Stimulated activated naive CD4-positive, alpha-beta T cell treated with Interleukin-2 at 50 U/mL for 16 hours (primary cell): ENCODE measurements at places on chromosomes 7 and 10.

DNA sequence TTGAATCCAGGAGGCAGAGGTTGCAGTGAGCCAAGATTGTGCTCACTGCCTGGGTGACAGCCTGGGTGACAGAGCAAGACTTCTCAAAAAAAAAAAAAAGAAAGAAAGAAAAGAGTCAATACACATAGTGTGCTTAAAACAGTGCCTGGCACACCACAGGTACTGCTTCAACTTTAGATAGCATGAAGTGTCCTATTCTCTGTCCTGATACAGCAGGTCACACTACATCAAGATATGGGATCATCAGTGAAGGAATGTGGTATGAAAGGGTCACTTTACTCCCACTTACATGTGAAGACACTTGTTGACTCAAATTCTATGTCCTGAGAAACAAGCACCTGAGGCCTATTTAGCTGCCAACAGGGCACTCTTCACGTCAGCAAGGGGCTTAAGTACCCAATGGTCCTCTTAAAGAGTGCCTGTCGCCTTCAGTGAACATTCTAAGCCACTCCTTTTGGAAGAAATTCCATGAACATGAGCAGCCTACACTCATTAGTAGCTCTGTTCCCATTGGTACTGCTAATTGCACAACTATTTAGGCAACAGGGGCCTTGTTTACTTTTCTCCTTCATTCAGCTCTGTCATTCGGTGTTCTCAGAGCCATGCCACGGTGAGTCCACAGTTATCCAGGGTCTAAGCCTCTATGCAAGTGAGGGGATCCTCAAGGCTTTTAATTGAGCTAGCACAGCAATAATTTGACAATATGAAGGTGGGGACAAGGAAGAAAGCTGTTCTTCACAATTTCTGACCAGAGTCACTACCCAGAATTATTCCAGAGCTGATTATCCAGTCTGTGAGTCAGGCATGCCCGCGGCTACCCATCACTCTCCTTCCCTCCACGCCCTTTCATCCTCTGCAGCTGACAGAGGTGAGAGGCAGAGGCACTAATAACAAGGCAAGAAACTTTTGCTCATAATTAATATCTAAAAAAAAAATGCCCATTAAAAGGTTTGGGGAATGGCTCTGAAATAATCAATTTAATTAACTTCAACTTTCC lies 56.6 kb upstream of the PTN start:
- DNase-seq = no peak

DNA sequence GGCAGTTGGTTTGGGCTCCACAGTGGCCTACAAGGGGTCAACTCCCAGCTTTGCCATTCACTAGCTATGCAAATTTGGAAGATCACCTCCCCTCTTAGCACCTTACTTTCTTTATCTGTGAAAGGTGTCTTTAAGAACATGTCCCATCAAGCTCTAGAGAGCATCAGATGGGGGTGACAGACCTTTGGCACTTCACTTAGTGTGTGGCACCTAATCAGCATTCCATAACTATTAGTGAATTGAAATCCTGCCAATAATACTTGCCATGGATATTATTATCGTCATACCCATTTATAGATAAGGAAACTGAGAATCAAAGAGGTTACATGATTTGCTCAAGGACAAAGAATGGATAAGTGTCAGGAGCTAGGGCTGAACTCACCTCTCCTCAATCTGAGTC lies 51.9 kb downstream of the PLPP4 start:
- no peak for DNase-seq

GRCh38 chr10:343231-344220 lies 208.3 kb downstream of the ZMYND11 start:
- no peak for DNase-seq

GRCh38 chr10:50280049-50280841 lies 28.9 kb upstream of the ASAH2 start:
- no peak for DNase-seq

DNA sequence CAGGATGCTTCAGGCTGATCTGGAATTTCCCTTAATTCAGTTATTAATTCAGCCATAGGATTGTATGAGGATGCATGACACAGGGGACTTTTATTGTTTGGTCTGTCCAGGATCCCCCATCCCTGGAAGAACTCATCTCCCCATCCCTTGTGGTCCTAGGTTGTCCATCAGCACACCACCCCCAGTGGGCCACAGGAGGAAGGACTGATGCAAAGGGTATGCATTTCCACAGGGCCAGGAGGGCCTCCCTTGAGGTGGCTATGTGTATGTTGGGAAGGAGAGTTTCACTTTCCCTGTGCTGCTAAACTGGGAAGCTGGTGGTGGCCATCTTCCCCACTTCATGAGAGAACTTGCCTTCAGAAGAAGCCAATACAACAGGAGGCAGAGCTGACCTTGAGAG lies 44.6 kb upstream of the GRB10 start:
- DNase-seq = no peak

- no peak for DNase-seq
These were observed 1.3 kb upstream of the BMI1 start for GRCh38 chr10:22319547-22319979.

- peak; percentile 16 for DNase-seq
These were observed 106.1 kb downstream of the PRKCQ start for GRCh38 chr10:6473901-6474370.

DNA sequence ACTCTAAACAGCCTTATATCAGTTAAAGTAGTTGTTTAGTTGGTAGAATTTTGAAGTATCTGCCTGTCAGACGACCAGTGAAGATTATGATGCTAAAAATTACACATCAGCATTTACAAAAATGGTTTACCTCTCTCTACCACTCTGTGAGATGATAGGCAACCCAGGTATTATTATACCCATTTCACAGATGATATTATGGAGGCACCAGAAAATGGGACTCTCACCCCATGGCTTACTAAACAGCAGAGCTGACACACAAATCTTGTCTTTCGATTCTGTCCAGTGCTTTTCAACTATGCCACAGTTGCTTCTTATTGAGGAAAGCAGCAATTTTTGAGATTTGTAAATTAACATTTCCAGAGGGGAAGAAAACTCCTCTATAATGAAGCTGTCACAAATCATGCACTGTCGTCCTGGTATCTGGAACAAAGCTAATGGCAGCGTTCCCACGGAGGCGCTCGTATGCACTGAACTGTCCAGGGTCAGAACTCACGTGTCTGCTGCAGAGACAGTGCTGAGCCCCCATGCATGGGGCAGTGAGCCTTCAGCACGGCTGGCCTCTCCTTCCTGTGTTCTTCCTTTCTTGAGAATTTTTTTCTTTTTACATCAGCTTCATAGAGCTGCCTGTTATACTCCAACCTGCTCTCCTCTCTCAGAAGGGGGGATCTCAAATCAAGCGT lies 381.1 kb downstream of the SDK1 start:
- DNase-seq = no peak

DNA sequence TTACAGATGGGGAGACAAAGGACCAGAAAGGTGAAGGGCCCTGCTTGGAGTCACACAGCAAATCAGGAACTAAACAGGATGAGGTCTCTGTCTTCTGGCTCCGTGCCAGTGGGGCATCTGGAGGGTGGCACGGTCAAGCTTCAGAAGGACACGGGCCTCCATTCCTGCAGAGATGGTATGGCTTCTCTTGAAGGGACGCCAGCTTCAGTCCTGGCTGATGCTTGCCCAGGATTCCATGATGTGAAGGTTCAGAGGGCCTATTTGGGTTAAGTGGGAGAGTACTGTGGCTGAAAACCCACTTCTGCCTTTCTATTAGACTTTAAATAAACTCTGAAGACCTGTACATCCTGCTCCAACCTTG lies 6.1 kb downstream of the RAMP3 start:
- no peak for DNase-seq

- DNase-seq = no peak
These were observed 11.5 kb upstream of the NT5C2 start for GRCh38 chr10:103204353-103205255.

DNA sequence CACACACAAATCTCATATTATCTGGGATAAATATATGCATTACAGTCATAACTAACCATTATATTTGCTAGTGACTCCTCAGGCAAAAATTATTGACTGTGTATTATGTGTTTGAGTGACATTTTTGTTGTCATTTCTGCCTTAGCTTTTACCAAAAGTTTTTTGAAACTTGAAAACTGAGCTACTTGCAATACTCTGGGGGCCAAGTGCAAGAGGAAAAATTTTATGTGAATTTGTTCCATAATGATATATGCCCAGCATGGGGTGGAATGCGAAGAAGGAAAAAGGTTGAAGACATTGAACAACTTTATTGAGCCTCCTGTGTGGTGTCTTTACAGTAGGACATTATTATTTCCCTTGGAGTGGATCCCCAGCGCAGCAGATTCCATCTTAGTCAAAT lies 176.8 kb upstream of the FERD3L start:
- no peak for DNase-seq

DNA sequence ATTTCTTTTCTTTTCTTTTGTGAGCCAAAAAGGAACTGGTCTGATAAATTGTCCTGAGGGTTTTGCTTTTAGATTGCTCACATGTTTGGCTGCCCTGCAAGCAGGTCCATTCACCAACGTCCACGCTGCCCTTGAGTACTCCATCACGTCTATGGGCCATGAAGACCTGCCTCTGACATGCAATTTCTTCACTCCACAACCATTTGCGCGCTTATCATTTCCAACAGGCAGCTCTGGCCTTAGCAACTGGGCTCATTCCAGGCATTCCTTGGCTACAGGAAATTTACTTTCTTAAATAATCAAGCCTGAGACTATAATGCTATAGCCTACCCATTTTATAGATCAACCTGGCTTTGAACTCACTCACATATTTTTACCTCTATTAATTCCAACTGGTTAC lies 408.3 kb upstream of the C7orf33 start:
- DNase-seq = no peak

- DNase-seq = no peak
These were observed 573.5 kb downstream of the TNS3 start for GRCh38 chr7:47008461-47008860.

GRCh38 chr10:31603235-31604087 lies 284.4 kb downstream of the ZEB1 start:
- DNase-seq = peak; percentile 74

DNA sequence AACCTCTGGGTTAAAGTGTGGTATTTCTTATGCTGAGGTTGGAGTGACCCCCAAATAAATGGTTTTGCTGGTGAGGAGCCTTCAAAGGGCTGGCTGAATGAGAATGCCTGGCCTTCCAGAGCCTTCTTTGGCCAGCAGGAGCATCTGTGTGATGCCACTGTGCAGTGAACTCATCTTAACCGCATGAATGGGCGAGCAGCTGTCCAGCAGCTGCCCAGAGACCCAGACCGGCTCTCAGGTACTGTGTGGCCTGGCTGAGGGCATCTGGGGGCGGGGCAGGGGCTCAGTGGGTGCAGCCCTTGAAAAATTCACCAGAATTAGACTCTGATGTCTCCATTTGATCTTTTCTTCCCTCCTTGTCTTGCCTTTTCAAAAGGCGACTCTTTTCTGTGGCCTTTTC lies 59.0 kb downstream of the SYPL1 start:
- DNase-seq = no peak

DNA sequence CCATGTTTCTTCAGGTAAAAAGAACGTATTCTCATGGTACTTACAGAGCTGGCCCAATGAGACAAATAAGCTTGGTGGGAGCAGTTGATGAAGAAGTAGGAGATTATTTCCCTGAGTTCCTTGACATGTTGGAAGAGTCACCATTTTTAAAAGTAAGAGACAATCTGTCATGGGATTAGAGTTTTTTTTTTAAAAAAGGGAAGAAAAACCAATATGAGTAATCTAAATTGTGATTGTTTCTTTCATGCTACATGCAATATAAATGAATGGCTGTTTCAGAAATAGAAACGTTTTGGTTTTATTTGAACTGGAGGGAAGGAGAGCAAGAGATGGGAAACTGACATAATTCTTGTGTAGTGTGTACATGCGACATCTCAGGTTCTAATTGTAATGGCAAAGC lies 32.8 kb downstream of the TMEM60 start:
- no peak for DNase-seq

DNA sequence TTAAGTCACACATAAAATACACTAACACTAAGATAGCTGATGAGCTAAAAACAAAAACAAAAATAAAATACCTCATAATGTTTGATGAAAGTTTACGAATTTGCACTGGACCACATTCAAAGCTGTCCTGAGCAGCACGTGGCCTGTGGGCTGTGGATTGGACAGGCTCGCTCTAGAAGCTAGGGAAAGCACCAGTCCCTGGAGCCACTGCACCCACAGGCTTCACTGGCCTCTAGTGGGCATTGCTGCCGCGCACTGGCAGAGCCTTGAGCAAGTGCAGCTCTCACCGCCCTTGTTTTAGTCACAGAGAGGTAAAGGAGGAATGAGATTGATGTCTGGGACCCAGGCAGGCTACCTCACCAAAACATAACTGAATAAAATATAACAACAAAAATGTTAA lies 67.6 kb downstream of the PAX2 start:
- DNase-seq = no peak

DNA sequence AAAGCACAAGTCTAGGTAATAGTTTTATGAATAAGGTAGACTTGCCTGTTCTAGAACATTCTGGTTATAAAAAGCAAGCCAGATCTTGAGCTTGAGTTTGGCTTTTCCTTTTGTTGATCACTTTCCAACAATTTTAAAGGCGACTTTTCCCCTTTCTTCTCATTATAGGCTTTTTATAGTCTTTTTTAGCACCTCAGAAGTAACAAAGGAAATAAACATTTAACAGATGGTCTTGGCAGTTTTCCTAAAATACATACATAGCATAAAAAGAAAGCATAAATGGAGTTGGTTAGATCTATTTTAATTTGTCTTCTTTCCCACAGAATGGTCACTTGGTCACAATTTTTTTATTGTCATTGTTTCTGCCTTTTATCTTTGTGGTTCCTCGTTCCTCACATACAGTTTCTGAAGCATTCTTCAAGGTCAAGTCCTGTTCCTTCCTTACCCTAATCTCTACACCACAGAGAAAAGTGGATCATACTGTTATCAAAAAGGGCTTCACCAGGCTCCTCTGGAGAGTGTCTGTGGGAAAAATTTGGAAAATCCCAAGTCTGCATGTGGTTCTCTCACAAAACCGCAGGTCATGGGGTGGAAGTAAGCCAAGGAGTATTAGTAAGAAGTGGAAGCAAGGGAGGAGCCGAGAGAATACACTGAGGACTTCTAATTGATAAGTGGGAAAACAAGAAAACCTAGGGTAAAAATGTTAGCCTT lies 31.3 kb downstream of the THNSL1 start:
- DNase-seq = no peak

DNA sequence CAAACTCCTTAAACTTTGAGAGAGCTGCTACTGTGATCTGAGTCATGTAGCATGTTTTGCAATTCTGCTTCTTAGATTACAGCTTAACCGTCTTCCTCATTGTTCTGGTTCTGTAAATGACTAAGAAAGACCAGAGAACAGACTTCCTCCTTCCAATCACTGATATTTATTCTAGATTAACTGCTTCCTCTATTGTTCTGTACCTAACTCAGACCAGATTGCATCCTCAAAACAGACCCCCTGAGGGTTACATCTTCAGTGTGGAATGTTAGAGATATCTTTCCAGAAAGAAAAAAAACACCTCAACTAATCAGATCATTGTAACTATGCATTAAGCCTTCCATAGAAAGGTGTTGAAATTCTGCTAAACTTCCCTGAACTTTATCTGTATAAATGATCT lies 5.7 kb upstream of the PIP start:
- no peak for DNase-seq

GRCh38 chr7:138092486-138093028 lies 16.3 kb downstream of the AKR1D1 start:
- DNase-seq = no peak

- DNase-seq = no peak
These were observed 8.2 kb downstream of the TPK1 start for GRCh38 chr7:144827621-144828020.

GRCh38 chr10:7955446-7955845 lies 99.0 kb upstream of the GATA3 start:
- no peak for DNase-seq
